ENCODE measurements at places on chromosomes 1 and 21. TPM values are rescaled to one million over a fixed set of nuclear protein-coding genes. Genes with fewer than 3 reads are reported as not detected.

PTGER3 gene
- total RNA-seq: 3.8 TPM

CCDC185 gene
- not detected for total RNA-seq

TPTE gene
- not detected for total RNA-seq

ELAPOR1 gene
- total RNA-seq: 0.74 TPM

MPZ gene
- 0.71 TPM for total RNA-seq

GOLT1A gene
- total RNA-seq: not detected

KCNK2 gene
- 3.1 TPM for total RNA-seq

PRAMEF7 gene
- total RNA-seq: not detected

Measured in smooth muscle cell of bladder (primary cell).